Stimulated activated CD4-positive, alpha-beta T cell treated with anti-CD3 and anti-CD28 coated beads, Interleukin-12 subunit alpha, Interleukin-12 subunit beta, amount 100 ng/mL, for 4 hours (primary cell): ENCODE measurements at places on chromosomes 7 and 10.

GRCh38 chr10:7365027-7365745 is 45.6 kb downstream of the SFMBT2 start:
- DNase-seq: no peak

- DNase-seq: no peak
Measured at GRCh38 chr10:124935946-124936345, 6.0 kb upstream of the ZRANB1 start.

- no peak for DNase-seq
Measured at GRCh38 chr10:68074031-68074774, 880 bp downstream of the HERC4 start.

- DNase-seq: no peak
Measured at GRCh38 chr7:19754521-19755116, 18.8 kb downstream of the TMEM196 start.

- no peak for DNase-seq
Measured at GRCh38 chr10:86801995-86802394, 45.6 kb downstream of the BMPR1A start.

DNA sequence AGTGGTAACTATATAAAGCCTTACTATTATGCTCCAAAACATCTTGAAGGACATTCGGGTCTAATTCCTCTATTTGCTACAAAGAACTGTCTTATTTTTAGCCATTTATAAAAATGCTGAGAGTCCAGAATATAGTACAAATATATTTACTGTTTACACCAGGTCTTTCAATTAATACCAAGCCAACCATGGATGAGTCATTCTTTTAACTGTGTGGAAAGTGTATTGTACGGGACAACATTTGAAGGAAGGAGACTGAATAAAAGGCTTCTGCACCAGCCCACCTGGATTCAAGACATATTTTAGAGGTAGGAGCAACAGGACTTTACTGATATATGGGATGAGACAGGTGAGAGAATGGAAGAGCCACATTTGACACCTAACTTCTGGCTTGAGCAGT is 35.4 kb downstream of the MASTL start:
- no peak for DNase-seq

GRCh38 chr7:135160098-135160857 is 10.2 kb downstream of the CYREN start:
- no peak for DNase-seq

- DNase-seq: peak; percentile 51
Measured at GRCh38 chr10:12181065-12181775, 14.5 kb downstream of the NUDT5 start.

GRCh38 chr10:102645388-102645740 is 1.1 kb downstream of the TRIM8 start:
- DNase-seq: no peak

GRCh38 chr7:2255145-2256139 is 13.4 kb downstream of the NUDT1 start:
- no peak for DNase-seq

DNA sequence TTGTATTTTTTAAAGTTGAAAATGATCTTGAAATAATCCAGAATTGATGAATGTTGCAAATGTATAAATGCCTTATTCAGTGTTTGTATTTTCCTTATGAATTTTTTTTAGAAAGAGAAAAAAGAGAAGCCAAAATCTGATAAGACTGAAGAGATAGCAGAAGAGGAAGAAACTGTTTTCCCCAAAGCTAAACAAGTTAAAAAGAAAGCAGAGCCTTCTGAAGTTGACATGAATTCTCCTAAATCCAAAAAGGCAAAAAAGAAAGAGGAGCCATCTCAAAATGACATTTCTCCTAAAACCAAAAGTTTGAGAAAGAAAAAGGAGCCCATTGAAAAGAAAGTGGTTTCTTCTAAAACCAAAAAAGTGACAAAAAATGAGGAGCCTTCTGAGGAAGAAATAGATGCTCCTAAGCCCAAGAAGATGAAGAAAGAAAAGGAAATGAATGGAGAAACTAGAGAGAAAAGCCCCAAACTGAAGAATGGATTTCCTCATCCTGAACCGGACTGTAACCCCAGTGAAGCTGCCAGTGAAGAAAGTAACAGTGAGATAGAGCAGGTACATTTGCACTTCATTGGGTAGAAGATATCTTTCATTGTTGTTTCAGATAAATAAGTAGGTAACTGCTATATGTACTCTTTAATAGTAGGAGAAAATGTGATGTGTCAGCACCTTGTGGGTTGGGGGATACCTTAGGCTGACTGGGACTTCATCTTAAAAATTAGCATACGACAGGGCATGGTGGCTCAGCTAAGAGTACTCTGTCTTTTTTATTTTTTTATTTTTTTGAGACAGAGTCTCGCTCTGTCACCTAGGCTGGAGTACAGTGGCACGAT is 3.9 kb downstream of the DDX21 start:
- no peak for DNase-seq
